ENCODE measurements at places on chromosomes 11 and 22.

DNA sequence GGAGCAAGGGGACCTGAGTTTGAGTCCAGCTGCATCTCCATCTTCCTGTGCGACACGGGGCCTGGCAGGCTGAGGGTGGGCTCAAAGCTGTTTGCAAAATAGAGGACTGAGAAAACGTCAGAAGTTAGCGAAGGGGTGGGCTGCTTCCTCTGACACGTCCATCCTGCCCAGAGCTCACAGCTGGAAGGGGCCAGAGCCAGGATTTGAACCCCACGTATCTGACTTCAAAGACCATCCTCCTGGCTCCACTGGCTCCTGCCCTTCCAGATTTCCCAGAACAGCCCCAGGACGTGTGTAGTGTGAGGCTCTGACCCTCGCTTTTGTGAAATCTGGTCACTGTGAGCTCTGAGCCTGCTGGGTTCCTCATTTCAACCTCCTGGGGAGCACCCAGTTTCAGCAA lies 56.3 kb downstream of the CD82 start:
- DNase-seq = no peak

DNA sequence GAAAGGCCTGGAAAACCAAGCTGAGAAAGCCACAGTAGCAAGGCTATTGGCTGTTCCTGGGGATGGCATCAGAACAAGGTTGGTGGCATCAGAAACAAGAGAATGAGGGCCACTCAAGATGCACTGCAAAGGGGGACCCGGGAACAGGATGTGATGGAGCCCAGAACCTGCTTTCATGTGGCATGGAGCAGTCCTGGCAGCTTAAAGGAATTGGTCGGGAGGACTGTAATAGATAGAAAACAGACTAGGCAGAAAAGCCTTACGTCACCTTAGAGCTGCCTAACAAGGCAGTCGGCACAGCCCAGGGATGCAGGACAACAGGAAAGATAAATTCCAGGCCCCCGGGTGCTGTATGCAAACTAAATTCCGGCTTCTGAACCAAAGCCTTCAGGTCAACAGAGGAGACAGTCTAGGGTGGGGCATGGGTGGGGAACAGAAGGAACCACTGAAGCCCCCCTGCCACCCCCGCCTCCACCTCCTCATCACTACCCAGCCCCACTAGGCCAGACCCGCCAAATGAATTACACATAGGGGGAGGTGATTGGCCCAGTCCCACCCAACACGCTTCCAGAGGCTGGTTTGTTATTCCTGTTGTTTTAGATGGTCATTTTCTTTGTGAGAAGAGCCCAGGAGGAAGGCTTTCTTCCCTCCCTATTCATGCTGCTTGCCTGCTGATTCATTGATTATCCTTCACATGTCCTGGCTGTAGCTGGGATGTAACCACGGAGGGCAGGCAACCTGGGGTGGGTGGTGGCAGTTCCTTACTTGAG lies 25.7 kb upstream of the LRRC55 start:
- no peak for DNase-seq

GRCh38 chr11:44469412-44469811 lies 96.1 kb upstream of the CD82 start:
- DNase-seq = no peak

- peak; percentile 62 for DNase-seq
These were observed 6.8 kb downstream of the MALAT1 start for GRCh38 chr11:65505466-65506289.

- DNase-seq = peak; percentile 60
These were observed 118.6 kb downstream of the TRIM44 start for GRCh38 chr11:35780951-35781860.

DNA sequence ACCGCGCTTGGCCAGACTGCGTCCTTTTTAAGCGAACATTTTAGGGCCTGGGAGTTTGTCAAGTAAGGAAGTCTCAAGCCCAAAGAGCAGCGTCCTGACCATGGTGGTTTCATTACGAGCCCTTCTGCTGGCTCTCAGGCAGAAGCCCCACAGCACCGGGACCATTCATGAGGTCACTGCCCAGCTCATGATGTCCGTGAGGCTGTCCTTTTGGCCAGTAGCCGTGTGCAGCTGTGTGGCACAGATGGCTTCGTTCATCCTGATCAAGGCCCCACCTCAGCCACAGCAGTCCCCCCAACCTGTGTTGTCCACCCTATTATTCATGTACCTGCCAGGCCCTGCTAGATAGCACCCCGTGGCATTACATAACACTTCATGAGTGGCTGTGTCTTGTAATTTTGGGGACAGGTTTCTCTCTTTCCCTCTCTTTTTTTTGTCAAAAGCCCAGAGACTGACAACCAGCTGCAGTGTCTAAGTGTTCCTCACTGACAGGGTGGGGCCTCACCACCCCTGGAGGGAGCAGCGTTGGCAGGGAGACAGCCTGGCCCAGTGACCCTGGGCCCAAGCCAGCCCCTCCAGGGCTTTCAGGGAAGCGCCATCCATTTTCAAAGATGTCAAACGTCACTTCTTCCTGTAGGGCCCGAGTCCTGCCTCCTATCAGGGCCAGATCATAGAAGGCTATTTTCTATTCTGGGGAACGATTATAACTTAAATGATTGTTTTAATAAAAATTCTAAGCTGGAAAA lies 21.8 kb upstream of the CABP7 start:
- DNase-seq = no peak

- DNase-seq = no peak
These were observed 14.4 kb downstream of the TMPRSS6 start for GRCh38 chr22:37095113-37095512.

- no peak for DNase-seq
These were observed 98.2 kb downstream of the GGTLC2 start for GRCh38 chr22:22742641-22743040.

DNA sequence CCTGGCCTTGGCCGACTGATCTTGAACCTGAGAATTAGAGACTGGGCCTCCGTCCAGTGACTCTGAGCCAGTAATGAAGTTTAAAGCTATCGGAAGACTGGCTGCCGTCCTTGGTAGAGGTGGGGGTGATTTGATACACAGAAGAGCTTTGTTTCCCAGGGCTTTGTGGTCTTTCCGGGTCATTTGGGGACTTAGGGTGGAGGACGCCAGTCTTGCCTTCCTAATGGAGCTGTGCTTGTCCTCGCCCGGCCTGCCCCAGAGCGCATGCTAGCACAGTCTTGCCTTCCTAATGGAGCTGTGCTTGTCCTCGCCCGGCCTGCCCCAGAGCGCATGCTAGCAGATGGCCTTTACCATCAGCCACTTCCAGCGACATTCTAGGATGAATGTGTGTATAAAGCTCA lies 65.8 kb downstream of the ST3GAL4 start:
- no peak for DNase-seq

- peak; percentile 60 for DNase-seq
These were observed 52.6 kb downstream of the SWAP70 start for GRCh38 chr11:9716275-9717039.

DNA sequence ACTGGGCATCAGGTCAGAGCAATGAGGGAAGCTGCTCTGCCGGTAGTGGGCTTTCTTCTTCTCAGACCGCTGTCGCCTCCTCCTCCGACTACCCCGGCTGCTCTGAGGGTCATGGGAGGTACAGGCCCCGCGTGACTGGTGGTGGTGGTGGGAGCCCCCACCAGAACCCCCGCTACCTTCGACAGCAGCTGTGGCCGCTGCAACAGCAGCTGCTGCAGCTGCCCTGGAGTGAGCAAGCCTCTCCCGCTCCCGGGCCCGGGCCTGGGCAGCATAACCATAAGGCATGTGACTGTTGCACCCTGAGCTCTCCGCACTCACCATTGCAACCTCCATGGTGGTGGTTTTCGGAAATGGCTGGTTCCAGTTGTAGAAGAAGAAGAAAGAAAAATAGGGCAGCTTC lies 4.5 kb downstream of the KCNA4 start:
- no peak for DNase-seq

DNA sequence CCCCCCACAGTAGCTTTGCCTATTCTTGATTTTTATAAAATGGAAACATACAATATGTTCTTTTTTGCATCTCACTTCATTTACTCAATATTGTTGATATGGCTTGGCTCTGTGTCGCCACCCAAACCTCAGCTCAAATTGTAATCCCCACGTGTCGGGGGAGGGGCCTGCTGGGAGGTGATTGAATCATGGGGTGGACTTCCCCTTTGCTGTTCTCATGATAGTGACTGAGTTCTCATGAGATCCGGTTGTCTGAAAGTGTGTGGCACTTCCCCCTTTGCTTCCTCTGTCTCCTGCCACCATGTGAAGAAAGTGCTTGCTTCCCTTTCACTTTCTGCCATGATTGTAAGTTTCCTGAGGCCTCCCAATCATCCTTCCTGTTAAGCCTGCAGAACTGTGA lies 431.3 kb downstream of the MN1 start:
- DNase-seq = peak; percentile 16

- no peak for DNase-seq
These were observed 28.3 kb upstream of the LRRC55 start for GRCh38 chr11:57153448-57153847.

DNA sequence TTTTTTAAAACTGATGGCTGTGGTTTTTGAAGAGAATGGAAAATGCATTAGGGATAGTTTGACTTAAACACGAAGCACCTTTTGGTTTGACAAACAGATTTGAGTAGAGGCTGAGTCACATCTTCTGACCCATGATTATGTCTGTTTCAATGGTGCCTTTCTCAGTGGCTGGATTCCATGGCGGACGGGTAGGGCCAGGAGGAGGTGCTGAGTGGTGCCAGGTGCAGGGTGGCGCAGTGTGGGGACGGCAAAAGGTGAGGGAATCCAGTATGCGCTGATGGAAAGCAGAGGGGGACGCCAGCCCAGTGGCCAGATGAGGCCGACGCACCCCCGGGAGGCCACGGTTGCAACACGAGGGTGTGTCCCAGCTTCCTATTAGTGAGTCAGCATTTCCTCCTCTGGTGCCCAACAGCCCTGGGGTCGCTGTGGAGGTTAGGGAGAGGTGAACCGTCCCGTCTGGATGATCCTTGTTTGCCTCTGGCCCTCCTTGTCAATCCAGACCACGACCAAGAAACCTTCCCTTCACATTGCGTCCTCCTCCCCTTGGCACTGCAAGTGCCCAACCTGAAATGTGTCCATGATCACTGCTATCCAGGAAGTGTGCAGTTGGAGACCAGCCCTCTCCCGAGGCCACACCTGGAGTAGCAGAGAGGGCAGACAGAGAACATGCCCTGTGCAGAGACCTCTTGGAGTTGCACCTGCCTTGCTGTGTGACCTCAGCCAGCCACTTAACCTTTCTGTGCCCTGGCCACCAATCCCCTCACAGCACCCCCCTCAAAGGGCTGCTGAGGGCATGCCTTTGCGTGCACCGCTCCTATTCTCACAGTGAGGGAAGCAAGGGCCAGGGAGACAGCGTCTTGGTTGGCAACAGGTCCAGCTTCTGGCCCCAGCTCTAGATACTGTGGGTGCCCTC lies 32.5 kb upstream of the ATXN10 start:
- peak; percentile 67 for DNase-seq

- DNase-seq = no peak
These were observed 710.9 kb upstream of the FAT3 start for GRCh38 chr11:91513734-91514133.

DNA sequence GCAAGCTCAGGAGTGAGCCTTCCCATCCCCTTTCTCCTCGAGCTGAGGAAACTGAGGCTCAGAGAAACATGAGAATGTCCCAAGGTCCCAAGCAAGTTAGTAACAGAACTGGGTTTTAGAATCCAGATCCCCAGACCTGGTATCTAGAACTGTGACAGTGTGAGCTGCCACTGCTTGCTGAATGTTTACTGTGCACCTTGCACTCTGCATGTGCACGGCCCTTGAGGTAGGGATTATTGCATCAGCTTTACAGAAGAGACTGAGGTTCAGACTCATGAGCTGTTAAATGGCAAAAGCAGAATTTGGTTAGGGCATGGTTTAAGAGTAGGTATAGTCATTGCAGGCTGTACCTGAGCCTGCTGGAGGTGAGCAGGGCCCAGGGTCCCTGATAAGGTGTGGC lies 3.8 kb upstream of the MPPED1 start:
- DNase-seq = no peak

- peak; percentile 68 for DNase-seq
These were observed 25.7 kb downstream of the AMOTL1 start for GRCh38 chr11:94793822-94794221.

GRCh38 chr11:121348220-121348875 lies 55.8 kb downstream of the SC5D start:
- DNase-seq = no peak

- no peak for DNase-seq
These were observed 912 bp downstream of the VPS51 start for GRCh38 chr11:65096926-65097325.

- no peak for DNase-seq
These were observed 382.6 kb downstream of the DYNC2H1 start for GRCh38 chr11:103491777-103492176.

- DNase-seq = peak; percentile 19
These were observed 33.4 kb upstream of the API5 start for GRCh38 chr11:43278193-43278956.

DNA sequence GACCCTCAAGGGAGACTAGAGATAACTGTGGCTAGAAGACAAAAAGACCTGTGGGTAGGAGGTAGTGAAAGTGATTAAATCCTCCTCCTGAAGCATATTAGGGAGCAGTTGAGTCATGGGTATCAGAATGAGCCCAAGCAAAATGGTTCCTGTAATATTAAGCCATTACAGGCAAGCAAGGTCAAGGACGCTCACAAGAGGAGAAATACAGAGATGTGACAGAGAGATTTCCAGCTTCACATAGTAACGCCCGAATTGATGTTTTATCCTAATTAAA lies 77.7 kb downstream of the FAM76B start:
- no peak for DNase-seq

DNA sequence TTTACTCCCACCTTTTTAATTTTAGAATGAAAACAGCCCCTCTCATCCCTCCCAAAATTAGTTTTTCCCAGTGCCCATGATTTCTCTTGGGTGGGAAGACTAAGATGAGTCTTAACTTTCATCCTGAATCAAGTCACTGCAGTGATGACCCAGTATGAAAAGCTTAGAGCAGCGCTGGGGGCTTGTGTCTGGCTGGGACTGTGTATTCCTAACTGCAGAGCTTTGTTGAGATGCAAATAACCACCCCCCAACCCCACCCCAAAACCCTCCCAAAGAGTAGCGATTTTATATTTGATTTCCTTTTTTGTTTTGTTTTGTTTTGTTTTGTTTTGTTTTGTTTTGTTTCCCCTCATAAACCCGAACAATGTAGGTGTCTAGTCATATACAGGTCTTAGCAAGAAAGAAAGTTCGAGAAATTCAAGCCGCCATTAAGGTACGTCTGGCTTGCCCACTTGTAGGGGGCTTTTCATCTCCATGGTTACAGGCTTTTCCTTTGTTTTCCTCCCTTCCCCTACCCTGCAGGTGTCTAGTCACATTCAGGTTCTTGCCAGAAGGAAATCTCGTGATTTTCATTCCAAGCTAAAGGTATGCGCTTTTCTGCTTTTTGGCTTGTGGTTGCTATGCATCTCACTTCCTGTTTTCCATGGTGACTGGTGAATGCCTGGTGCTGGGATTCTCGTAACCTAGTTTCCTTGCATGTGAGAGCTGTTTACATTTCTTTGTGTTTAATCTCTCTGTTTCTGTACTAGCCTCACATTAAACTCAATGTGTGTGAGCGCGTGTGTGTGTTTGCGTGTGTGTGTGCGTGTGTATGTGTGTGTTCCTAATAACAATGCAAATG lies 144.6 kb upstream of the RASSF10 start:
- DNase-seq = peak; percentile 98

DNA sequence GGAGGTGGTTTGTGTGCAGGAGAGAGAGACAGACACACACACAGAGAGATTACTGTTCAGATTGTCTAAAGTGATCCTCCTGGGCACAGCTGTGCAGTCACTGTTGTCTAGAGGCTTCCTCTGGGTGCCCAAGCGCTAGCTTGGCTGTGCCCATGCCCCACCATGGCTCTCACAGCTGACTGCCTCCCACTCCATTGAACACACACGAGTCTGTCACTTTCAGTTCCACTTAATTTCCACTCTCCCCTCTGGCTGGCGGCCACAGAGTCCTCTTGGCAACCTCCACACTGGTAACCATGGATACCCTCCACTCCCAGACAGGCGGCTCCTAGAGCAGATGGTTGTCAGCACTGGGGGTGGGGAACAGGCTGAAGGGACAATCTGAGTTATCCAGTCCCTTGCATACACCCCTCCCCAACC lies 29.1 kb downstream of the MAP6 start:
- peak; percentile 72 for DNase-seq

All from mesenchymal stem cell (in vitro differentiated cells and primary cell).